ENCODE measurements at places on chromosomes 2 and 18. TPM values are rescaled to one million over a fixed set of nuclear protein-coding genes. Genes with fewer than 3 reads are reported as not detected.
A peak's percentile ranks its signal among the peaks of the same experiment; 100 is the strongest.

The IL36B gene
- total RNA-seq, result not detected

The EFEMP1 gene
- 139 TPM for total RNA-seq

The EIF4E2 gene
- total RNA-seq, result 41.0 TPM

The RIT2 gene
- not detected for total RNA-seq

The SULT1C4 gene
- total RNA-seq, result 12.5 TPM

The VWA3B gene
- 0.80 TPM for total RNA-seq

The ABCB11 gene
- total RNA-seq, result 1.5 TPM

The TMEM200C gene
- total RNA-seq, result 0.94 TPM

The ALK gene
- total RNA-seq, result 0.18 TPM

The TRIM54 gene
- 0.31 TPM for total RNA-seq

DNA sequence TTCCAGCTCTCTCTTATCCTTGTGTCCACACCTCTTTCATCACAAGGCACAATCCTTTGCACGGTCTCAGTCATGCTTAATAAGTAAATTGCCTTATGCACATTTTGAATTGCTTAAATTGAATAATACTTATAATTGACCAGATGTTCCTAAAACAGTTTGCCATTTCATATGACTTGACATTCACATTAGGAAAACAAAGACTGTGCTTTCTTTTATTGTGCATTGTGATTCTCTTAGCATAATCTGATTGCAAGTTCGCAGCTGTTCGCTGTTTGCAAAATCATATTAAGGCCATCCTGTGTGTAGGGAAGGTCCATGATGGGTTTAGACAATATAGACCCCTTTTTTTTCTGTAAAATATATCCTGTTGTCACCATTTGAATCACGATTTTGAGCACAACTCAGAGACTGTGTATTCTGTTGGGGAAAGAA lies 75.6 kb downstream of the RNF144A start:
- DNase-seq, result no peak

- no peak for DNase-seq
These were observed 46.6 kb downstream of the KCMF1 start for GRCh38 chr2:85017411-85018048.

DNA sequence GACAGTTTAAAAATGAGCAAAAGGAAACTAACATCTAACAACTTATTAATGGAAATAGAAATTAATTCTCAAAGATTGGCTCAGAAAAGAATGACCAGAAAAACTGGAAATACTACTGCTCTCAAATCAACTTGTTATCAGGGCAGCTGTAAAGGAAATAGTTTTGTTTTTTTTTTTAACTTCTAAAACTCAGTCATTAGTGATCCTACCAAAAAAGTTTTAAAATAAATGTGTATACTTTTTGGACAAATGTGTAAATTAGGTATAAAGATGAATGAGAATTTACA lies 52.1 kb upstream of the PEX13 start:
- DNase-seq, result no peak

DNA sequence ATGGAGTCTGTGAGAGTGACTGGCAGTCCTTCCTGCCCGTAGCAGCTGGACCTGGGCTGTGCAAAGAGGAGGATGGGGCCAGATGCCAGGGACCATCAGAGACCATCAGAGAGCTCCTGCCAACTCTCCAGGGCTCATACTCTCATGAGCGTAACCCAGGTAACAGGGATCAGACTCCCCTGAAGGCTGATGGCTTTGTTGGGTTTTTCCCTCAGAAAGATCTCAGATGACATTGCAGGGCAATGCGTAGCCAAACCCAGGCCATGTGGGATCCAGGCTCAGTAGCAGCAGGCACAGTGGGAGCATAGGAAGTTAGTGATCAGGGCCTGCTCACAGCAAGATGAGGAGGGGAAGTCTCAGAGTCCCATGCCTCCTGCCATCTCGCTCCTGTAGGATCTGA lies 218.0 kb downstream of the LOXHD1 start:
- DNase-seq, result no peak

GRCh38 chr2:210363261-210363660 lies 48.3 kb upstream of the MYL1 start:
- no peak for DNase-seq

GRCh38 chr18:9809697-9810096 lies 76.1 kb upstream of the TXNDC2 start:
- DNase-seq, result no peak

GRCh38 chr2:88692187-88692586 lies 714 bp downstream of the RPIA start:
- DNase-seq, result peak; percentile 60

DNA sequence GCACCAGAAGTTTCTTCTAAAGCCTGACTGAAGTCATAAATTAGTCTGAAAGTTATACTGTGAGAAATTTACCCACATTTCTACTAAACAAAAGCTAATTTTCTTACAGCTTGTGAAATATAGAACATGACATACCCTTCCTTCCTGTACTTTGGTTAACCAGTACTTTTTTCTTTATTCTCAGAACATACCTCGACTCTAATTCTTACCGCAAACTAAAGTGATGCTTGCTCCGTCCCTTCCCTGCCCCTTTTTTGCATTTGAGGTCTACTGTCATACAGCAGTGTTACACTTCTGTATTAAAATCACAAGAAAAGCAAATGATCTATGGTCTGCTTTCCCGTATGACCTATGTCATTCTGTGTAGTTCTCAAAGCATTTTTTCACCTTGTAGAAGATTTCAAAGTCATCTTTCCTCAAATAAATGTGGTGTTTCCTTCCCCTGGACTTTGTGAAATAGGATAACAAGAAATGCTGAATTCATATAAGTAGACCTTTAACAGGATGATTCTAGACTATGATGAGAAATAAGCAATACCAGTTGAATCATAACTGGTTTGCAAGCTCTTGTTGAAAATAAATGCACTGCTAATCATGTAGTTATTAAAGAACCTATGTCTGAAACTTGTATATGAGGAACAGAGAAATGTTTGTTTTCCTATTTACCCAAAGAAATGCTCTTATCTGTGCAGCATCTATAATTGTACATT lies 30.4 kb downstream of the CYTIP start:
- DNase-seq, result no peak

GRCh38 chr2:170530803-170531564 lies 184.2 kb upstream of the SP5 start:
- no peak for DNase-seq

DNA sequence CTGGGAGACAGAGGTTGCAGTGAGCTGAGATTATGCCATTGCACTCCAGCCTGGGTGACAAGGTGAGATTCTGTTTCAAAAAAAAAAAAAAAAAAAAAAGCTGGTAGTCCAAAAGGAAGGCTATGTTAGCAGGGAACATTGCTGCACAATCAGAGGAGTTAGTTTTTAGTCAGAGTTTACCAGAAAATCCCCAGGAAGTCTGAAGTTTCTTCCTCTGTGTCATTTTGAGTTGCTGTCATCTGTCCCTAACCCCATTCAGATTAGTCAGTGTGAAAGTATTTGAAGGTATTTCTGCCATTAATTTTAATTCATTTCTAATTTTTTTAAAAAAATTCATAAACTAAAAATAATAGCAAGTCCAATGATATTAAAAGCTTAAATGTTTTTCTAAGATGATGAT lies 33.5 kb upstream of the CERS6 start:
- no peak for DNase-seq

- no peak for DNase-seq
These were observed 28.9 kb upstream of the ARHGEF4 start for GRCh38 chr2:130807659-130808385.

DNA sequence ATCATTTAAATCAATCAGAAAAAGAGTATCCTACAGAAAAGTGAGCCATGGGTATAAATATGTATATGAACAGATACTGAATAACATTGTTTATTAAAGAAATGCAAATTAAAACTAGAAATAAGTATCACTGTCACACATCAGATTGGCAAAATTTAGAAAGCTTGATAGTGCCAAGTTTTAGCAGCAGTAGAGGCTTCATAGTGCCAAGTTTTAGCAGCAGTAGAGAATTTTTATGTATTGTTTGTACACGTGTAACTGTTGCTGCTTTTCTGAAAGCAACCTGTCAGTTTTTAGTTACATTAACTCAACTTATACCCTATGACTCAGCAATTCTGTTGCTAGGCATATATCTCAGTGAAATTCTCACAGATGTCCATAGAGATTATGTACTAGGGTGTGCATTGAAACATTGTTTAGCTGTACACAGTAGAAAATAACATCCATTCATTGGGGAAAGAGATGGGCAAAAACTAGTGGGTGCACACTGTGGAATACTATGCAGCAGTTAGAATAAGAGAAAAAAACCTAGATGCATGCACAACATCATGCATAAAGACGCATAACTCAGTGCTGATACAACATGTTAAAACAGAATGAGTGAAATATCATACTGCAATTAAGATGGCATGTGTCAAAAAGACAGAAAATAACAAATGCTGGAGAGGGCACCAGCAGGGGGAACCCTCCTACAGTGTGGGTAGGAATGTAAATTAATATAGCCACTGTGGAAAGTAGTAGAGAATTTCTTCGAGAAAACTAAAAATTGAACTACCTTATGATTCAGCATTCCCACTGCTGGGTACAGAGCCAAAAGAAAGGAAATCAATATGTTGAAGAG lies 294.5 kb upstream of the NT5C1B start:
- no peak for DNase-seq

- no peak for DNase-seq
These were observed 716 bp downstream of the MMADHC start for GRCh38 chr2:149586898-149587219.

GRCh38 chr2:222827417-222827816 lies 33.4 kb upstream of the ACSL3 start:
- DNase-seq, result no peak

- no peak for DNase-seq
These were observed 208.9 kb downstream of the ASB1 start for GRCh38 chr2:238635647-238636051.

All from sciatic nerve (tissue), 2 donors.